Astrocyte of the spinal cord (primary cell): ENCODE measurements at places on chromosomes 16 and 17.

DNA sequence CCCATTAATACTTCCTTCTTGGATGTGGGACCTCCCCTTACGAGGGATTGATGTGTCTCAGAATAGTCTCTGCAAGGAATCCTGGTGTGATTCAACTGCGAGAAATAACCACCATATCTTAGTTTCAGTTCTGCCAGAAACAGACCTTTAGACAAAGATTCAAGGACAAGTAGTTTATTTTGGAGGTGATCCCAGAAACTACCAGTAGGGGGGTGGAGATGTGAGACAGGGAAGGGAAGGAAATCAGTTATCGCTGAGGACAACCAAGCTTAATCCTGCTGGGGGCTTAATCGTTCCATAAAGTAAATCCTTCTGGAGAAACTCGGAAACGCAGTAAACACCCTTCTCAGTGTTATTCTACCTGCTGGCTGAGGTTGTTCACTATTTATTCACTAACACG, 5.0 kb upstream of the SDR42E1 start:
- DNase-seq, result peak; percentile 84

DNA sequence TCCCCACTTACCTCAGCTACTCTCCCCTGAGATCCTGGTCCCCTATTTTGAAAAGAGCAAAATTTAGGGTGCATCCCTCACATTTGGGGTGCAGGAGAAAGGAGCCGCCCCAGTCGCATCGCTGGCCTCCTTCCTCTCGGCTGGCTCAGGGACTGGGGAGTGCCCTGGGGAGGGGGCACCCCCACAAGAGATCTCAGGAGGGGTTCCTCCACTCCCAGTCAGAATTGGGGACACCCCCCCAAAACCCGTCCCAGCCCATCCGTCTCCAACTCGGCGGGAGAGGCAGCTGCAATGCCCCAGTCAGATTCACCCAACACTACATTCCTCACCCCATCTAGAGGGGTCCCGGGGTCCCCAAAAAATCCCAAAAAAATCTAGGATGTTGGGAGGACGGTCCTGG, 3.5 kb upstream of the BCL6B start:
- no peak for DNase-seq

- DNase-seq, result no peak
Observed at GRCh38 chr17:77231076-77231871, 90.5 kb downstream of the SEC14L1 start.

- DNase-seq, result no peak
Observed at GRCh38 chr17:68197091-68197996, 50.5 kb upstream of the AMZ2 start.

GRCh38 chr16:53563426-53563825, 60.4 kb upstream of the AKTIP start:
- DNase-seq, result no peak

DNA sequence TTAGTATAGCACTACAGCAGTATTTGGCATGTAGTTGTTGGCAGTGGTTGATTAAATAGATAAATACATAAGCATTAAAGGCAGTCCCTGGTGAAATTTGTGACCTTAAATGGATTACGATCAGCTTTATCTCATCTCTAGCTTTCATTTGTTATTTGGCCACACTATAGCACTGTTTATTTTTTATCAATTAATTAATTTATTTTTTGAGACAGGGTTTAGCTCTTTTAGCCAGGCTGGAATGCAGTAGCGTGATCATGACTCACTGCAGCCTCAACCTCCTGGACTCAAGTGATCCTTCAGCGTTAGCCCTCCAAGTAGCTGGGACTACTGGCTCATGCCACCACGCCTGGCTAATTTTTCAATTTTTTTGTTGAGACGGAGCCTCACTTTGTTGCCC, 18.7 kb upstream of the ARHGAP17 start:
- DNase-seq, result peak; percentile 30

- DNase-seq, result no peak
Observed at GRCh38 chr16:26649381-26650045, 417.2 kb upstream of the C16orf82 start.

DNA sequence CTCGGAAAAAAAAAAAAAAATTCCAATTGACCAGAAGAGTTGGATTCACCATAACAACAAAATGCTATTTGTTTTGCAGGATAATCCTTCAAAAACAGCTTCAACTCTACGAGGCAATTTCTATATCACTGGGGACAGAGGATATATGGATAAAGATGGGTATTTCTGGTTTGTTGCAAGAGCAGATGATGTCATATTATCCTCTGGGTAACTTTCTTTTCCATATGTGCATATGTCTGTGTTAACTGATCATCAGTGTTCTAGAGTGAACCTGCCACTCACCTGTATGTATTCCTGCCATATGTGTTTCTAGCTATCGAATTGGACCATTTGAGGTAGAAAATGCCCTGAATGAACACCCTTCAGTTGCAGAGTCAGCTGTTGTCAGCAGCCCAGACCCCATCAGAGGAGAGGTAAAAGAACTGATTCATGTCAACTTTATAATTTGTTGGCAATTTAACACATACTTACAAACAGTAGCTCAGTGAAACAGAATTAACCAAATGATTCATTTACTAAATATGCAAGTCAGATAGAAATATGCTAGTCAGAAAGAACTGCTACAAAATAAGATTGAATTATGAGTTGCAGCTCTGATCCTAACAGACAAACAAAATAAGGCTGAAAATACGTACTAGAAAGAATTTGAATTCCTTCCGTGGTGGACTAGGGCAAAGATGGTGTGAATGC, 14.2 kb downstream of the ERI2 start:
- no peak for DNase-seq

GRCh38 chr17:29572691-29573557, 4.4 kb downstream of the TP53I13 start:
- peak; percentile 34 for DNase-seq

DNA sequence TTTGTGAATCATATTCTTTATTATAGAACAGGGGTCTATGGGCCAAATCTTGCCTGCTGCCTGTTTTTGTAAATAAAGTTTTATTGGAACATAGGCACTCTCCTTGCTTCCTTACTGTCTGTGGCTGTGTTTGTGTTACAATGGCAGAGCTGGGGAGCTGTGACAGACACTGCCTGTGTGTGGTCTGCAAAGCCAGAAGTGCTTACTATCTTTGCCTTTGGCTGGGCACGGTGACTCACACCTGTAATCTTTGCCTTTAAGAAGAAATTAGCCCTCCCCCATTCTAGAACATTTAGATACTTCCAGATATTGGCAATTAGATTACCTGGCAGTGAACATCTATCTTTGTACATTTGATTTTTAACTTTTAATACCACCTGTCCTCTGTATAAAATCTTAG, 308.3 kb downstream of the FOXL1 start:
- DNase-seq, result no peak

- DNase-seq, result peak; percentile 94
Observed at GRCh38 chr17:42436391-42436790, 13.3 kb upstream of the CAVIN1 start.

DNA sequence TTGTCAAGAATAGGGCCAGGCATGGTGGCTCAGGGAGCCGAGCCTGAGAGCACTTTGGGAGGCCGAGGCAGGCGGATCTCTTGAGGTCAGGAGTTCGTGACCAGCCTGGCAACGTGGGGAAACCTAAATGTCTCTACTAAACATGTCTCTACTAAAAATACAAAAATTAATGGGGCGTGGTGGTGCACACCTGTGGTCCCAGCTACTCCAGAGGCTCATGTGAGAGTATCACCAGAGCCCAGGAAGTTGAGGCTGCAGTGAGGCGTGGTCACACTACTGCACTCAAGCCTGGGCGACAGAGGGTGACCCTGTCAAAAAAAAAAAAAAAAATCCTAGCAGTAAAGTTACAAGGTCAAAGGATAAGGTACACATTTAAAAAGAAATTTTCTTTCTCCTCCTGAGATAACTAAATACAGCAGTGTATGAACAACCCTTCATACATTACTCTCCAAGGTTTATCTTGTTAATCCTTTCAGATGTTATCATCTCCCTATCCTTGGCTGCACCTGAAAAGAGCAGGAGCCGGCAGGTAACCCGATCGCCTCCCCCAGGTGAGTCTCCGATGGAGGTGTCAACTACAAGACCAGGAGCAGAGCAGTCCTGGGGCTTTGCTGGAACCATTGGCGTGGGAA, 122.3 kb downstream of the GOSR1 start:
- no peak for DNase-seq

GRCh38 chr17:77045441-77046041, 95.2 kb upstream of the SEC14L1 start:
- DNase-seq, result peak; percentile 20

- no peak for DNase-seq
Observed at GRCh38 chr16:23876256-23876896, 40.6 kb downstream of the PRKCB start.

- DNase-seq, result peak; percentile 87
Observed at GRCh38 chr16:83143788-83144187, 517.0 kb downstream of the CDH13 start.

GRCh38 chr17:75103601-75104554, 5.9 kb upstream of the ARMC7 start:
- no peak for DNase-seq

GRCh38 chr16:50273888-50274325, 7.6 kb downstream of the ADCY7 start:
- DNase-seq, result no peak

- DNase-seq, result no peak
Observed at GRCh38 chr17:19733953-19734526, 14.1 kb downstream of the ALDH3A1 start.

DNA sequence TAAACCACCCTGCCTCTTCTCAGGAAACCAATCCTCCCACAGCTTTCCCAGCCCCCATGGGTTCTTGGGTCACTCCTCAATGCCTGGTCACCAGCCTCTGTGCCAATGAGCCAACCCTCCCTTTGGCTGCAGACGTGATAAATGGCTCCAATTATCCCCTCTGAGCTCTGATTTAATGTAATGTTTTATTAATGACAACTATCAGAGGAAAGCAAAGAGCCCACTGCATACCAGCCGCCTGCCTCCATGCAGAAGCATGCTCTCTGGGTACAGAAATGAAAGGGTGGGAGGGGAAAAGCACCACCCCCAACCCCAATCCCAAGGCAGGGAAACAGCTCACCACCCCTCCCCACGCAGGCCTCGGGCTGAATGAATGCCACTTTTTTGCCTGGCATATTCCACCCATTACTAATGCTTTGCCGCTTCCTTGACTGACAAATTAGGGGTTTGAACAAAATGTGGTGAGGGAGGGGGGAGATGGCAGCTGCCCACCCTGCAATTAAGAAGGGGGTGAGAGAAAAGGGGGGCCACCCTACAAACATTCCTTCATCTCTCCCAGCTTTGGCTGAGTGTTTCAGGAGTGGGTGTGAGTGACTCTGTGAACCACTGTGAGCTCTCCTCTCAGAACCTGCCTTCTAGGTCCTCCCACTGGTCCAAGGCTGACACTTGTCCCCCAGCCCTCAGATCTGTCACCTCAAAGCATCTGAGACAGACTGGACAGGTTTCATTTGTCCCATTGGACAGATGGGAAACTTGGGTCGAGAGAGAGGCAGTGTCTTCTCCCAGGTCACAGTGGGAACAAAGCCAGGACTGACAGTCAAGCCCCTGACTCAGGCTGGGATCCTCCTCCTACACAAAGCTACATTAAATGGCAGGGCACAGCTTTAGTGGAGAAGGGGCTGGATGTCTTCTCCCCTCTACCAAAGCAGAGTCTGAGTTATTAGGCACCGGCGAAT, 161.5 kb downstream of the TMEM132E start:
- DNase-seq, result no peak

DNA sequence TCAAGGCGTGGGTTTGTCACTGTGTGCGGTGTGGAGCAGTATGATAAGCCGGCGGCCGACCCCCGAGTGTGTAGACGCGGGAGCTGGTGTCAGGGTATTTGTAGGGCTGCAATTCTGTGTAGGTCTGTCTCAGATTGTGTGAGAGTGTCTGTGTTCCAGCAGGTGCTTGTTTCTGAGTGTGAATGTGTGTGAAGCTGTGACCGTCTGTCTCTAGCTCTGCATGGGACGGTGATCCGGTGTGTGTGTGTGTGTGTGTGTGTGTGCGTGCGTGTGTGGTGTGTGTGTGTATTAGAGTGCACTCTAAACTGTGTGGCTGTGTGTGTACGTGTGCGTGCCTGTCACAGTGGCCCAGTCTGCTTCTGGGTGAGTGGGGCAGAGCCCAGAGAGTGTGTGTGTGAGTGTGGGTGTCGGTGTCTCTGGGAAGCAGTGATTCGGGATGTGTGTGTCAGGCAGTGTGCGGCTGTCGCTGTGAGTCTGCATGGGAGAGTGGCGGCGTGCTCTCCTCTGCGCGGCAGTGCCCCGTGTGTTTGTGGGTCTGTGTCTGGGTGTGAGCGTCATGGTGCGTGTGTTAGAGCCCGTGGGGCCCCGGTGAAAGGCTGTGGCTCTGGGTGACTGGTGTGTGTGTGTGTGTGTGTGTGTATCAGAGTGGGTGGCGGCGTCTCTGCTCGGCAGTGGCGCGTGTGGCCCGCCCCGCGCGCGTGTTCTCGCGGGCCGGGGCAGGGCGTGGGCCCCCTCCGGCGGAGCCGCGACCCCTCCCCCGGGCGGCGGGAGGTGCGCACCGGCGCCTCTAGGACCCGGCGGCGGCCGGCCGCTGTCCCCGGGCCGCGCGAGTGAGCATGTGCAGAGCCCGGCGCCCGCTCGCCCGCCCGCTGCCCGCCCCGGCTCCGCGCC, at the start of gene WSCD1:
WSCD1 (plus strand) TSS at position 841 of the 891 bp plus-strand sequence. CDS start 10,280 bp downstream, outside the sequence.
- no peak for DNase-seq

DNA sequence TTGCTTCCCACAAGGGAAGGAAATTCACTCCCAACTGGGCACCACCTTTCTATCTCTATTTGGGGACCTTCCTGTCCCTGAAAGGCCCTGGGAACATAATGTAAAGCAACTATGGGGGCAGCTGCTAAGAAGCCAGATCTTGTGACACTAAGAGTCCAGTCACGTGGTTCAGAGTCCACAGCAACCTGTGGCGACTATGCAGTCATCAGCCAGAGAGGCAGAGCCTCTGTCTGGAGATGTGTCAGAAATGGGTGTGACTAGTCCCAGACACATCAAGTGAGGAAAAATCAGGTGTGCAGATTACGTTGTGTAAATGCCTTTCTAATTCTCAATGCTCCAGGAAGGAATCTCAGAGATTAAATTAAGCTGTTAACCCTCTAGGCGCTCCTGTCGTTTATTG, 26.6 kb upstream of the SKAP1 start:
- DNase-seq, result no peak

GRCh38 chr17:6303664-6304063, 131.3 kb downstream of the AIPL1 start:
- peak; percentile 39 for DNase-seq

GRCh38 chr17:32813021-32813420, 63.9 kb downstream of the MYO1D start:
- peak; percentile 19 for DNase-seq

GRCh38 chr17:73551759-73552158, 92.5 kb downstream of the SDK2 start:
- no peak for DNase-seq
